NCI-H774 (cell line): ENCODE measurements at places on chromosomes 1 and 21.

- DNase-seq = no peak
Observed at GRCh38 chr1:210132582-210132981, 100.0 kb upstream of the SERTAD4 start.

- no peak for DNase-seq
Observed at GRCh38 chr1:235749755-235750300, 100.2 kb upstream of the GNG4 start.

GRCh38 chr1:185156288-185156853 lies 382 bp downstream of the TRMT1L start:
- DNase-seq = peak; percentile 41

DNA sequence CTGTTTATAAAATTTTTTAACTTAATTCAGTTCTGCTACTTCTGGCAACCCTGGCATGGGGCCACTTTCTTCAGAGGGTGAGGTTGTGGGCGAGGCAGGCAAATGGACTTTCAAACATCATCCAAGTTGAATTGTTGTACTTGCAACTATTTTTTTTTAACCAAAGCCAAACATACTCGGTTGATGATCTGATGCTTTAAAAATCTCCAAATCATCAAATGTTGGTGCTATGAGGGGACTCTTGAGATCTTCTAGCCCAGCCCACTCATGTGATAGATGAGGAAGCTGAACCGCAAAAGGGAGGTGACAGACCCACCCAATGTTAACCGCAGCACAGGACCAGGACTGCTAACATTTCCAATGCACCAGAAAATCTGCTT lies 6.7 kb downstream of the SLC1A7 start:
- DNase-seq = no peak

- no peak for DNase-seq
Observed at GRCh38 chr1:154703170-154703569, 95.2 kb upstream of the ADAR start.

DNA sequence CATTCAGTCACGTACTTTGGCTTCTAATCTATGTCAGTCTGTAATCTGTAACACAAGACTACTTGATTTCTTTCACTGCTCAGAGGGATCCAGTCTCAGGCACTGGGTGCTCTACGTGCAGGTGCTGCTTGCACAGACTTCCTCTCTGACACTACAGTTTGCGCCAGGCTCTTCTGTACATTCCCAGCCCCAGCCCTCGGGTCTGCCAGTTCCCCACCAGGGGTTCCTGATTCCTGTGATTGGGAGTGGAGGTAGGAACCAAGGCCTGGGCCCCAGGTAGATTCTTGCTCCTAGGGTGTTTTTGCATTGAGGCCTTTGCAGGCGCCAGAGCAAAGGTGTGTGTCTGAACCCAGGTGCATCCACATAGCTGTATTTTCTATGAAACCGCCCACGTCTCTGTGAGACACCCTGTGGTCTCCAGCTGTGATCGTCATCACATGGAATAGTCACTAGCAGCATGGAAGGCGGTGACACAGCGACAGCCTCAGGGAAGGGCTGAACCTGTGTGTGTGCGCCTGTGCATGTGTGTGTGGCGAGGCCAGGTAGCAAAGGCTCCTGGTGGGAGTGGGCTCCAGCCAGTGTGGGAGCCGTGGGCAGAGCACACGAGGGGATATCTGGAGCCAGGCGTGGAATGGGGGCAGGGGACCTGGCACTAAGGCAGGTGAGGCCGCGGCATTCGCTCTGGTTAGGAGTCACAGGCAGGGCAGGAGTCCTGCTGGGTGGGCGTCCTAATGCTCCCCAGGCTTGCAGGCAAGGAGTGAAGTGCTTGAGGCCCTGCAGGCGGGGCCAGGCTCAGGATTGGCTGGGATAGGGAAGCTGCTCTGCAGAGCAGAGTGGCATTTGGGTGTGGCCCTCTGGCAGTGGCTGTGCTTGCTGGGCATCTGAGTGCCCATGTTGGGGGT lies 5.2 kb downstream of the GJC2 start:
- no peak for DNase-seq

DNA sequence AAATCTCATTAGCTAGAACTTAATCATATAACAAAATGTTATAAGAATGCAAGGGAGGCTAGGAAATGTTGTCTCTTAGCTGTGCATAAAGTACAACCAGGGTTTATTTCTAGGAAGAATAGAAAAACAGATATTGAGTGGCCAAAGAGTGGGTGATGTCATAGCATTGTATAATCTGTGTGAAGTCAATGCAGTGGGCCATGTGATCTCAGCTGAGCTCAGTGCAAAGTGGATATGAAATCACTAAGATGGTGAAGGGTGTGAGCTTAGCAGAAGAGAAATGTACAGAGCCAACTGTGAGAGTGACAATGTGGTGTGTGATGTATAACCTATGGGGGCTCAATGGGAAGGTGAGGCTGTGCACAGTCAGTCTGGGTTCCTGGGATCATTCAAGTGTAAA lies 29.7 kb upstream of the DUSP23 start:
- no peak for DNase-seq

DNA sequence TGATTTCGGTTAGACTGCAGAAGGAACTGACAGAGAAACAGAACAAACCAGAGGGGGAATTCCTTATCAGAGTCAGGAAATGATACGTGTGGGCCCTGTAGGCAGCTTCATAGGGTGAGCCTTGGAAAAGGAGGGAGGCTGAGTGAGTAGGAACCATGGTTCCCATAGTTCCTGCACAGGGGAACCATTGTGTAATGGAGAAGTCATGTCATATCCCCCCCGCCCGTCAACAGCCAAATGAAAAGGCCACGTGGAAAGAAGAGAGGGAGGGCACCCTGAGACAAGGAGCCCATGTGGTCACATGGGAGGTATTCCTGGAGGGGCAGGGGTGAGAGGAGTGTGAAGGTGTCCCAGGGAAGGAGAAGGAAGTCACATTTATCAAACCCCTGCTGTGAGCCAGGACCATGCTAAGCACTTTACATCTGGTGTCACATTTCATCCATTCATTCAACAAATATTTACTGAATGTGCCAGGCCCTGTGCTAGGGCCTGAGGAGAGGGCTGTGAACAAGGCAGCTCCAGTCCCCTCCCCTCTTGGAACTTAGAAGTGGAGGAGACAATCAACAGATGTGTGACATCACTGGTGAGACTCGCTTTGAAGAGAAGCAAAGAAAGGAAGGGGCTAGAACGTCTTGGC lies 15.7 kb upstream of the FGR start:
- no peak for DNase-seq

DNA sequence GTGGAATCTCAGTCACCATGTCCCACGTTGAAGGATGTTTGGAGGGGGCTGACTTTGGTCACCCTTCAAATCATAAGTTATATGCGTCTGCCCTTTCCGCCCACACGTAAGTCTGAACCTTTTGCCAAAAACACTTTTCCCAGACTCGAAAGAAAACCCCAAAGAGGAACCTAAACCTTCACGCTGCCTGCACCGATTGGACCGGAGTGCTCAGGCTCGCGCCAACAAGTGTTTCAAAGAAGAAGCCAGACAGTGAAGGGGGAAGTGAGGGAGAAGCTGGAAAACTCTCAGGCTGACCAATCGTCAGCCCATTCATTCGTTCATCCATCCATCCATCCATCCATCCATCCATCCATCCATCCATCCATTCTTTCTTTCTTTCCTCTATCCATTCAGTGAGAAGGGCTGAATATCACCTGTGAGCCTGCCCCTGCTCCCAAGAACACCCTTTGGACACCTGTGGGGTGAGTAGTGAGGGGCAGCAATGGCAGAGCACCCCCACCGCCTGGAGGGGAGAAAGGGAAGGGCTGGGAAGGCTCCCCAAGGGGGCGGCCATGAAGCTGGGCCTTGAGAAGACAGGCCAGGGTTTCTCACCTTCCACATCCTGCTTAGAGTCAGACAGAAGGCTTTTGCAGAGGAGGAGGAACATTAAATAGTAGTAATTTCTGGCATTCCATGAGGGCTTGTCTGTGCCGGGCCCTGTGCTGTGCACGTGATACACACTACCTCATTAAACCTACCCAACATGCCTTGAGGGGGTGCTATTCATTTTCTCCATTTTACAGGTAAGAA lies 27.1 kb upstream of the RUNX3 start:
- no peak for DNase-seq
